ENCODE measurements at places on chromosomes 12 and 14. TPM values are rescaled to one million over a fixed set of nuclear protein-coding genes. Genes with fewer than 3 reads are reported as not detected.

SIX1 gene
- total RNA-seq: 2.3 TPM

DNA sequence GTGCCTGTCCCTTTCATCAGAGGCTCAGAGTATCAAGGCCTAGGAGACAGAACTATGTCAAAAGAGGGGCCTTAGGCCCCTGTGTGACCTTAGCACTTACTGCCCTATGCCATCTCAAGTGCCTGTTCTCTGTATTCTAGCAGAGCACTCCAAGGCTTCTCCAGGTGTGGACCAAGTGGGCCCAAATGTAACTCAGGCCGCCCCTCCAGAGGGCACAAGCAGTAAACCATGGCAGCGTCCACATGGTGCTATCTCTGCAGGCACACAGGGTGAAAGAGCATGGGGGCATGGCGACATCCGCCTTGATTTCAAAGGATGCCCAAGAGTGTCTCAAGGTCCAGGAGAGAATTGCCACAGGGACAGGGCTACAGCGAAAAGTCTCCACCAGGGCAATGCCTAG, 628.7 kb downstream of the RPS29 start:
- H3K4me3 ChIP-seq: no peak overlapping the region
- H3K27me3 ChIP-seq: no peaks in the 10 kb centered on the region
- H3K27ac ChIP-seq: no peak overlapping the region
- H3K36me3 ChIP-seq: no peaks in the 10 kb centered on the region

GRCh38 chr12:66453120-66453519, 150.8 kb downstream of the HELB start:
- no peak overlapping the region for H3K27ac ChIP-seq

TAS2R9 gene
- not detected for total RNA-seq

- H3K27ac ChIP-seq: no peak within 1 kb of the TSS
- H3K4me3 ChIP-seq: peak within 1 kb of the TSS; percentile 16
- no peaks in the 10 kb centered on the region for H3K36me3 ChIP-seq
- no peak for DNase-seq
- peaks cover 36% of the 10 kb centered on the region for H3K27me3 ChIP-seq
Observed at GRCh38 chr14:50871914-50872732, at the start of gene ABHD12B. Gene ABHD12B, plus strand, starts transcription at chr14:50872053. Its CDS starts 122 bp downstream, at chr14:50872175.

DNA sequence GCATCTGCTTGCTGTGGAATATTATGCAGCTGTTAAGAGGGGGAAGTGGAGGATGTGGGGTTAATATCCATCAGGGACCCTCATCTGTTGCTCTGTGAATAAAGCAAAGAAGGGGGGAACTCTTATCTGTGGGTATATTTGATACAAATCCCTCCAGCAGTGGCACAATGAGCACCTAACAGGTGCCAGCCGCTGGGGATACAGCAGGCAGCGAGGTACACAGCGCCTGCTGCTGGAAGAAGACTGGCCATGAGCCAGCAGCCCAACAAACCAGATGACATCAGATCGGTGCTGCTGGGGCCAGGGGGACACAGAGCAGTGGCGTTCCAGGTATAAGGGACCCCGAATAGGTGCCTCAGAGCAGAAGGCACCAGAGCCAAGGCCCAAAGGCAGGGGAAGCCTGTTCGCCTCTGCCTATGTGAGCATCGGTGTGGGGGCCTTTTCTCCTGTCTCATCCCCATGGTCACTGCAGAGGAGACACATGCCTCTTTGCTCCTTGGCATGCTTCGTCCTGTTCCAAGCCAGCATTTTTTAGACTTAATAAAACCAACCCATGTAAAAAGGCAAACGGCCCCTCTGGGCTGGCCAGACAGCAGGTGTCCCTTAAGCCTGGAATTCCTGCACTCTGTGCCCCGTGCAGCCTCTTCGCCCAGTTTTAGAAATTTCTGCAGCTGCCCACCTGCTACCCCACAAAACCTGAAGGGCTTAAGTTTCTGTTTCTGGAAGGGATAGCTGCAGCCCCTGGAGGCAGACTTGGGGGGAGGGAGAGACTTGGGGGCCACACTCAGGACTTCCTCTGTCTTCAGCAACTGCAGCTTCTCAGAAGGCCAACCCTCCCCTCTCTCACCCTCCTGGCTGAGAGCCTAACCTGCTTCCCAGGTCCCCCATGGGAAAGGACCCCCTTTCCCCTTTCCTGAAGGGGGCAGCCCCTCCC, 1.6 kb upstream of the CKB start:
- no peak overlapping the region for H3K4me3 ChIP-seq
- H3K27me3 ChIP-seq: peaks cover 5% of the 10 kb centered on the region
- no peak for DNase-seq

GRCh38 chr14:54805445-54806322, 96.9 kb downstream of the GCH1 start:
- H3K27me3 ChIP-seq: no peaks in the 10 kb centered on the region
- no peak overlapping the region for H3K4me3 ChIP-seq
- DNase-seq: peak; percentile 85
- H3K27ac ChIP-seq: no peak overlapping the region
- no peaks in the 10 kb centered on the region for H3K36me3 ChIP-seq

- no peak overlapping the region for H3K4me3 ChIP-seq
- no peaks in the 10 kb centered on the region for H3K4me1 ChIP-seq
- no peak for DNase-seq
- H3K36me3 ChIP-seq: no peaks in the 10 kb centered on the region
- H3K27me3 ChIP-seq: no peaks in the 10 kb centered on the region
Observed at GRCh38 chr14:47439953-47440352, 235.5 kb downstream of the MDGA2 start.

GRCh38 chr12:17489452-17489851, 600.5 kb downstream of the RERGL start:
- DNase-seq: no peak
- H3K4me3 ChIP-seq: no peak overlapping the region
- H3K36me3 ChIP-seq: no peaks in the 10 kb centered on the region
- H3K27ac ChIP-seq: no peak overlapping the region

RHOJ gene
- 29.2 TPM for total RNA-seq

CD63 gene
- total RNA-seq: 1,142 TPM

GRCh38 chr12:58241099-58241498, 299.7 kb downstream of the ATP23 start:
- H3K27me3 ChIP-seq: no peaks in the 10 kb centered on the region
- H3K4me3 ChIP-seq: no peak overlapping the region
- DNase-seq: no peak
- no peaks in the 10 kb centered on the region for H3K36me3 ChIP-seq
- H3K4me1 ChIP-seq: no peaks in the 10 kb centered on the region

DNA sequence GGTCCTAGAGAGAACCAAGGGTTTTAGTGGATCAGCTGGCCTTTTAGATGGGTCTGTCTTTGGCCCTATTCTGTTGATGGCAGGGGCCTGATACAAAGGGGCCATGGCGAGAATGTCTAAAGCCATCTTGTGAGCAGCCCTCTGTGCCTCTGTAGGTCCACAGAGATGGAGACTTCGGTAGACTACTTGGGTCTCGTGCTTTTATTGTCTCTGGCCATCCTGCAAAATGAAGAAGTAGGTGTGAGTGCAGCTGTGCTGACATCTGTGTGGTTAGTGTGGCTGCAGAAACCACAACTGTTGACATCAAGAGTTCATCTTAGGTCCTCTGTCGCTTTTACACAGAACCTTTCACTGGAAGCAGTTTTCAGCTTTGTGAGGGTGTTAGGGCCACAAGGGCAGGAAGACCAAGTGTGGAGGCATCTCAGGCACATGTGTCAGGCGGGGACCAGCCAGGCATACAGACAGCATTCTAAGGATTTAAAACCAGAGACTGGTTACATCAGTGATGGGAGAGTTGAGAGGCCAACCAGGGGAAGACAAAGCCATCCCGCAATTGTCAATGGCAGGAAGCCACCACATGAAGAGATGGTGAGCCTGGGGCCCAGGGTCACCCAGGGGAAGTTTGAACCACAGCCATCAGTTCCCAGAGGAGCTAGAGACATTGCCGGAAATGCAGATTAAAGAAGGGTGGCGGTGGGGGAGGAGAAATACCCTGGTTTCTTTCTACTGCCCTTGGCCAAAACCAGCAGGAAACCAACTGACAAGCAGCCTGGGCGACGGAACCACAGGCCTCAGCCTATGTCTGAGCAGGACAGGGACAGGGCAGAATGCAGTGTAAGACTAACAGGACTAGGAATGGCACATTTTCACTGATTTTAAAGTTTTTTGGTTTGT, 13.0 kb upstream of the TPCN1 start:
- peak overlapping the region; percentile 57 for H3K27ac ChIP-seq
- no peak overlapping the region for H3K4me3 ChIP-seq
- no peaks in the 10 kb centered on the region for H3K27me3 ChIP-seq
- peaks cover 37% of the 10 kb centered on the region for H3K4me1 ChIP-seq
- H3K36me3 ChIP-seq: no peaks in the 10 kb centered on the region

DNA sequence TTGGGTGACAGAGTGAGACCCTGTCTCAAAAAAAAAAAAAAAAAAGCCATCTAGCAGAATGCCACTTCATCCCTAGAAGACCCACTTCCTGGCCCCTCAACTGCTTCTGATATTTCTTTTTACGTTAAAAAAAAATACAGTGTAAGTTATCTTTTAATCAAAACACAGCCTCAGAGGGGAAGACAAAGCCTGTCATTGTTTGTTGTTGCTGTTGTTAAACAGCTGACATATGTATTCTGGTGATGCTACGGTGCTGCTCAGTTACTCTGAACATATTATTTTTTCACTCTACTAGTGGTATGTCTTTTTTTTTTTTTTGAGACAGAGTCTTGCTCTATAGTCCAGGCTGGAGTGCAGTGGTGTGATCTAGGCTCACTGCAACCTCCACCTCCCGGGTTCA, 75.4 kb downstream of the PAPLN start:
- H3K4me1 ChIP-seq: peaks cover 17% of the 10 kb centered on the region
- peaks cover 5% of the 10 kb centered on the region for H3K36me3 ChIP-seq
- H3K27me3 ChIP-seq: no peaks in the 10 kb centered on the region
- no peak for DNase-seq
- no peak overlapping the region for H3K27ac ChIP-seq

MYBPC1 gene
- total RNA-seq: not detected

DNA sequence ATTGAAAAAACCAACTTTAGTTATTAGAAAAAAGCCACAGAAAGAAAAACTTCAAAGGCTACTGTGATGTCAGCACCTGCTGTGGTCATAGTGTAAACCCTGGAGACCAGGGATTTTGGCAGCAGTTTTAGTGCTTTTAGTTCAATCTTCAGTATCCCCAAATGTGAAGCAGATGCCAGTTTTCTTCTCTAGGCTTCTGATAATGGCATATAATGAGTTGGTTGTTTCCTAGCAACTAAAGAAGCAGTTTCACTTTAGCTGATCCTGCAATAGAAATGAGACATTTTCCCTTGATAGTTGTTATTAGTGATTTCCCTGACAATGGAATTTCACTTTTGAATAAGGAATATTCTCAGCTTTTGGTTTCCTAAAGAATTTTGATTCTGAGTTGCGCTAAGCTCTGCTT, 131.2 kb downstream of the NUBPL start:
- H3K27me3 ChIP-seq: no peaks in the 10 kb centered on the region
- no peak for DNase-seq
- H3K27ac ChIP-seq: no peak overlapping the region

DNA sequence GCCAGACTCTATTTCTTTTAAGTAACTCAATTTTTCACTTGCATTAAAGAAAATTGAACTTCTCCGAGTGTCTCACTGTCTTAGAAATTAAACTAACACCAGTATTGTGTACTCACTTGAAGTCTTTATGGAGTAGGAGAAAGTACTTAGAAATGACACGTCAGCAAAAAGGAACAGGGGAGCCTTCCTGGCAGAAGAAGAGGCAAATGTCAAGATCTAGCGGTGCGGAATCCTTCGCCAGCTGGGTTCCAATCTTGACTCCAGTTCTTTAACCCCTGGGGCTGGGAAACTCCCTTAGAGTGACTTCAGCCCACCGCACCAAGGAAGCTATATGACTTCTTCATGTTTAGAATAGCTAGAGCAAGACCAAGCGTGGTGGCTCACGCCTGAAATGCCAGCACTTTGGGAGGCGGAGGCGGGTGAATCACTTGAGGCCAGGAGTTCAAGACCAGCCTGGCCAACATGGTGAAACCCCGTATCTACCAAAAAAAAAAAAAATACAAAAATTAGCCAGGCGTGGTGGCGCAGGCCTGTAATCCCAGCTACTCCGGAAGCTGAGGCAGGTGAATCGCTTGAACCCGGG, 34.4 kb downstream of the WBP11 start:
- peaks cover 22% of the 10 kb centered on the region for H3K4me1 ChIP-seq
- H3K4me3 ChIP-seq: peak overlapping the region; percentile 83
- H3K36me3 ChIP-seq: no peaks in the 10 kb centered on the region
- peak overlapping the region; percentile 98 for H3K27ac ChIP-seq
- no peak for DNase-seq
- H3K27me3 ChIP-seq: no peaks in the 10 kb centered on the region

HELB gene
- 6.4 TPM for total RNA-seq

GRCh38 chr14:31326111-31326510, 94.2 kb downstream of the HEATR5A start:
- no peaks in the 10 kb centered on the region for H3K27me3 ChIP-seq
- no peak overlapping the region for H3K4me3 ChIP-seq
- H3K27ac ChIP-seq: no peak overlapping the region
- H3K4me1 ChIP-seq: no peaks in the 10 kb centered on the region
- DNase-seq: no peak

KIF5A gene
- 0.09 TPM for total RNA-seq

DNA sequence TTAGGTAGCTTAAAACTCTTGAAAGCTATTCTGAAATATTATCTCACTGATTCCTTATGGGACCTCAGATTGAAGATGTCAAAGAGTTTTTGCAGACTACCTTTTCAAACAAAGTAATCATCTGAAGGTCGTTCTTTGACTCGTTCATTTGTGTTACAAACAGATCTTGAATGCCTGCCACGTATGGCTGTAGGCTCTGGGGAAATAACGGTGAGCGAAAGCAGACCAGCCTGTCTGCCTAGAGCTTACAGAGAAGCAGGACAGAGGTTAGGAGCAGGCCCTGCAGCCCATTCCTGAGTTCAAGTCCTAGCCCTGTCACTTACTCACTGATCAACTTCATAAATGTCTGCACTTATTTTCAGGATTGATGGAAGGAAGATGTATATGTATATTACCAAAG, 83.6 kb downstream of the FLRT2 start:
- no peaks in the 10 kb centered on the region for H3K4me1 ChIP-seq
- H3K4me3 ChIP-seq: no peak overlapping the region
- DNase-seq: no peak
- no peaks in the 10 kb centered on the region for H3K27me3 ChIP-seq
- no peak overlapping the region for H3K27ac ChIP-seq
- no peaks in the 10 kb centered on the region for H3K36me3 ChIP-seq

DNA sequence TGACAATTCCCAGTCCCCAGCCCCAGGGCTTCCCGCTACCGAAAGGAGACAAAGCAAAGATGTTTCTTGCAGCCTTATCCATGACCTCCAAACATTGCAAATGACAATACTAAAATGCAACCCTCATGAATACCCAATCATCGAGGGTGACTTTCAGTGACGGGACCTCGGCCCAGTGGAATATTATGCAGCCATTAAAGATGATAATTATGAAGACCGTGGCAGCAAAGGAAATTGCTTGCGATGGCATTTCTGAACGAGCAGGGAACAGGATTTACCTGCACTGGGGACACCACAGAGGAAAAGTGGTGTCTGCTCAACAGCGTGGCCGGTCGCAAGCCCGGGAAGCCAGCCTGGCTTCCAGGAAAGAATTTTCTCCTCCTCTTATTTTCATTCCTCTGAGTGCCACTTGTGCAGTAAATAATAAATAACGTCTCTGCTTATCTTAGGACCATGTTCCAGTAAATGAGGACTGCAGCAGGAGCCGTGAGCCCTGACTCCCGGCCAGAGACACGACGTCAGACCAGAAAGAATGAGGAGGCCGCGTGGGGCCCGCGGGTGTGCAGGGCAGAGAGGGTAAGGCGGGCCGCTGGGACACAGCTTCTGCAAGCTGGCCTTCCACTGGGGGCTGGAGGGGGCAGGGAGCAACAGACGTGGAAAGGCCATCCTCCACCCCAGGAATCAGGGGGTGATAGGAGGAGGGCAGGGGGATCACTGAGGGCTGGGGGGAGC, 6.6 kb downstream of the C14orf180 start:
- no peak overlapping the region for H3K4me3 ChIP-seq
- H3K36me3 ChIP-seq: no peaks in the 10 kb centered on the region
- DNase-seq: no peak
- H3K4me1 ChIP-seq: no peaks in the 10 kb centered on the region

- no peaks in the 10 kb centered on the region for H3K36me3 ChIP-seq
- H3K27me3 ChIP-seq: no peaks in the 10 kb centered on the region
- H3K4me3 ChIP-seq: no peak overlapping the region
Observed at GRCh38 chr14:36134038-36134437, 42.5 kb downstream of the PTCSC3 start.

Data from lower lobe of right lung (tissue), 2 donors.